ENCODE measurements at places on chromosomes 5 and 9.

GRCh38 chr5:94407023-94407422 is 211.4 kb downstream of the KIAA0825 start:
- DNase-seq = no peak

- no peak for DNase-seq
Measured at GRCh38 chr5:123134653-123135181, 45.7 kb downstream of the PRDM6 start.

DNA sequence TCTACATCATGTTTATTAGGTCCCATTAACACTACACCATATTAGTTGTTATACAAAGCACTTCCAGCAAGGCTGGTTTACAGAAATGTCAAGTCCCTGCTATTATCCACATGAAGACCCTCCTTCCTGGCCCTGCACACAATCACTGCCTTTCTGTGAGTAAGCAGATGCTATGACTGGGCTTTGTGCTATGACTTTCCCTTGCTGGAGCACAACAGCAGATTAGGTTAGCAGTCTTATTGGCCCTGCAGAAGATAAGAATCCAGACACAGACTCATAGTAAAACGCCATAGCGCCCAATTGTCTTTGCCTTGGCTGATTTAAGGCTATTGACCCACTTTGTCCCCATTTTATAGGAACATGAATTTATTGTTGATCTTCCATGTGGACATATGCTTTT is 228.9 kb upstream of the ACTBL2 start:
- no peak for DNase-seq

- no peak for DNase-seq
Measured at GRCh38 chr5:39523821-39524220, 99.0 kb upstream of the DAB2 start.

GRCh38 chr5:167871091-167871490 is 420.4 kb upstream of the WWC1 start:
- no peak for DNase-seq

- DNase-seq = no peak
Measured at GRCh38 chr5:10460252-10460906, 18.7 kb downstream of the ROPN1L start.

DNA sequence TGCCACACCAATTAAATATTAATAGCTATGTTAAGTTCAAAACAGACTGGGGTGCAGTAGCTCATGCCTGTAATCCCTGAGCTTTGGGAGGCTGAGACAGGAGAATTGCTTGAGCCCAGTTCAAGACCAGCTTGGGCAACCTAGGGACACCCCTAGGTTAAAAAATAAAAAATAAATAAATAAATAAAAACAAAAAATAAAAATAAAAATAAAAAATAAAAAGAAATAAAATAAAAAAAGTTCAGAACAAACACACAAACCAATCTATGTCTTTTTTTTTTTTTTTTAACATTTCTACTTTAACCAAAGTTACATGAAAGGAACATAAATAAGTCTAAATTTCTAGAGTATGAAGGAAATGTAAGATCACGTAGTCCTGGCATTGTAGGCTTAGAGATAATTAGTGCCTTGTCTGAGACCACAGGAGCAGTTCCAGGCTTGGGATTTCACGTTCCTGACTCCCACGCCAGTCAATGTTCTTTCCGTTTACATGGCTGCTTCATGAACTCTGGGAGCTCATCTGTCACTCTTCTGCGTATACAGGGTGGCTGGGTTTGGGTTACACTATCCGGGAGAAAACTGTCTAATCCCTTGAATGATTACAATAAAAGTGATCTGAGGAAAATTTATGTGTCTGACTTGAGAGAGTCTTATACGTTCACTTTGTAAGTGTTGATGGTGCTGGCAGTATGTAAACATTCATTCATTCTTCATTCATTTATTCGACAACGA is 85.2 kb downstream of the KIAA1958 start:
- DNase-seq = no peak

- no peak for DNase-seq
Measured at GRCh38 chr9:121943463-121943862, 149.6 kb downstream of the TTLL11 start.

DNA sequence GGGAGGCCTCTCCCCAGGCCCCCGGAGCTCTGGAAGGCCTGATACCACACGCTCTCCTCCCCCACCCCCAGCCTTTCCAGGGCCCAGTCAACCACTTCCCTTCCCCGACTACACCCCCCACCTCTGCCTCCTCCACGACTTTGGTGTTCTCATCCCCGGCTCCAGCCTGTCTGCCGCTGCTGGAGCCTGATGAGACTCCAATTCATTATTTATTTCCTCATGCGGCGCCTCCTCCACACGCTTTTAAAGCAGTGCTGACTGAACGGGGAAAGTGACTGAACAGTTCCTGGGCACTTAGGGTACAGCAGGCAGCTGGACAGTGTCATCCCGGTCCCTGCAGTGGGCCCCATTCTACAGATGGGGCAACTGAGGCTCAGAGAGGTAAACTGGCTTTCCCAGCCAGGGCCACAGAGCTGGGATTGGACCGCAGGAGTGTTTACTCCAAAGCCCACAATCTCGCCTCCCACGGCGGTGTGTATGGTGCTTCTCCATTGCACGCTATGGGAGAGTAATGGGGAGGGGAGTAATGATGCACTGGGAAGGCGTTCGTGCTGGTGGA is 15.9 kb upstream of the RPL26L1 start:
- no peak for DNase-seq

- DNase-seq = no peak
Measured at GRCh38 chr9:15867334-15867733, 314.5 kb downstream of the CCDC171 start.

DNA sequence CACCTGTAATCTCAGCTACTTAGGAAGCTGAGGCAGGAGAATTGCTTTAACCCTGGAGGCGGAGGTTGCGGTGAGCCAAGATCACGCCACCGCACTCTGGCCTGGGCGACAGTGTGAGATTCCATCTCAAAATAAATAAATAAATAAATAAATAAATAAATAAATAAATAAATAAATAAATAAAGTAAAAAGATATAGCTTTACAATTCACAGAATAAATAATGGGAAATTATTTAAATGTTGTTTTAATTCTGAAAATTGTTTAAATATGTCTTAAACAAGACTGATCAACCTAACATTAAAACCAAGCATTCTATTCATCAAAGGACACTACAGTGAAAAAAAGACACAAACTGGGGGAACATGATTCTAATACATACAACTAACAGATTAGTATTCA is 357.1 kb downstream of the CTNND2 start:
- DNase-seq = no peak

DNA sequence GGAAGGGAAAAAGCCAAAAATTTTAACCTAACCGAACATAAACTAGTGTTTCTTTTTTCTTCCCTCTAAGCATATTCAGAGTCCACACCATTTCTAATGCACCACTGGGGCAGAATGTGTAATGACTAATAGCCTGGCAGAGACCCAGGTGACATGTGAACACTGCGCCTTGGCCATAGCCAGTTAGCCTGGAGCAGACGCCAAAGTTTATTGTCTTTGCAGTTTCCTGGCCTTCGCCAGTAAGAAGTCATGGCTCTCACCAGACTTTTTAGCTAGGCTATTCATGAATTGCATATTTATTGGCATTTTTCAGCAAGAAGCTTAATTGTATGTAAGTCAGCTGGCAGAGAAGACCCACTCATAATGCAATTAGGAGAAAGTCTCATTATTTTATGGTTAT is 182.8 kb upstream of the SLC27A6 start:
- DNase-seq = no peak

DNA sequence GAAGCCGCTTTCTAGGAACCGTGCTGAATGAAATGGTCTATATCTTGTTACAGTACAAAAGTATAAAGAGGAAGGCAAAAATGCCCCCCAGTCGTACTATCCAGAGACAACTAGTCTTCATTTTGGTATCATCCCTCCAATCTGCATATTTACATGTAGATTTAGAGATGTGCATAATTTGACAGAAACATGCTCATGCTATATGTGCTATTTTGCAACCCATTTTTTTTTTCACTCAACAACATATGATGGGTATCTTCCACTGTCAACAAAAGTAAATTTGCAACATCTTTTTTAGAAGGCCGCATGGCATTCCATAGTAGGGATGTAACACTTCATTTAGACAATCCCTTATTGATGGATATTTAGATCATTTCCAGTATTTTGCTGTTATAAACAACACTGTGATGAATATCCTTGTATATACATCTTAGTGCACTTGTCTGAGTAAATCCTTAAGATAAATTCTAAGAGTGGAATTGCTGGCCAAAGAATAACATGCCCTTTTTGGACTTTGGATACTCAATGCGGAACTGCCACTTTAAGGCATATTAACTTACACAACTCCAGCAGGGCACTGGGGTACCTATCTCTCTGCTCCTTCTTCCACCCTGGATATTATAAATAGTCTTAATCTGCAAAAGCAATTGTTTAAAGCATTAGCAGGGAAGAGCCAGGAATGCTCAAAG is 71.1 kb upstream of the SH3PXD2B start:
- no peak for DNase-seq

GRCh38 chr5:91301106-91301846 is 81.8 kb downstream of the ARRDC3 start:
- no peak for DNase-seq

DNA sequence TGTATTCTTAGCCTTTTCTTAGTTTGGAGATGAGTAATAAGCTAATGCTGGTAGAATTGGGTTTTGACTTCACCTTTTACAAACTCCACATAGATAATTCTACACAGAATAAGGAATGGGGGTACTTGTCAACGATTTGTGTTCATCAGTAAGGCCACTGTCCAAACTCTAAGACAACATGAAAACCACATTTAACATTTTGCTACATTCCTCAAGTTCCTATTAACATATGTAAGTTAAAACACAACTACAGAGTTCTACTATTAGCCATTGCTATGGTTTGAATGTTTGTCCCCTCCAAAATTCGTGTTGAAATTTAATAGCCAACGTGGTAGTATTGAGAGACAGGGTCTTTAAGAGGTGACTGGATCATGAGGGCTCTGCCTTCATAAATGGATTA is 31.9 kb downstream of the MEIKIN start:
- DNase-seq = no peak

GRCh38 chr5:129284010-129284409 is 176.1 kb upstream of the ADAMTS19 start:
- no peak for DNase-seq

DNA sequence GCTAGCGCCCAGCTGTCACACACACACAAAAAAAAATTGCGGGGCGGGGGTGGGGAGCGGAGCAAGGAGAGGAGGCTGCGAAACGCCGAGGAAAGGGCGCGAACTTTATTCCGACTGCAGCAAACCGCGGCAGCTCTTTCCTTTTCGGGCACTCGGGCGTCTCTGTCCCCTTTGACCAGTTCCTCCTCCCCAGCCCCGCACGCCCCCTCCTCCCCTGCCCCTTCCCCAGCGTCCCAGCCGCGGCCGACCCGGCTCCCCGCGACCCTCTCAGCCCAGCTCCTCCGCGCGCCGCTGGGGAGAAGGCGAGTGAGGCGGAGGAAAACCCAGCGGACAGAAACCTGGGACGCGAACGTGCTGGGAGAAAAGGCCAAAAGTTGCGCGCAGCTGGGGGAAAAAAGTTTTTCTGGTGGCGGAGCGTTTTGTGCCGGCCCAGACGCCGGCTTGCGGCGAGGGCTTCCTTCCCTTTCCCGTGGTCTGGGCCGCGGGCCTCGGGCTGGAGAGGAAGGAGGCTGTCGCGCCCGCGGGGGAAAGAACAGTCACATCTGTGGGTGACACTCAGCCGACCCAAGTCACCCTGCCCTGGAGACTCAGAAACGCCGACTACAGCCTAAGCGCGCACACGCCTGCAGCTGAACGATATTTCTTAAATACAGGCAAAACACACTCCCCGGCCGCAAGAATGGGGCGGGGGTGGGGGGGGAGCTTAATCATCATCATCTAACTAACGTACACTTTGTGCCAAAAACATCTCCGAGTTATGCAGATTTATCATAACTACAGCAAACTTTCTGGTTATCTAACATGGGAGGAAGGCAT is 1.1 kb upstream of the BNC2 start:
- DNase-seq = no peak

- DNase-seq = no peak
Measured at GRCh38 chr5:60473654-60474053, 226.3 kb downstream of the DEPDC1B start.

DNA sequence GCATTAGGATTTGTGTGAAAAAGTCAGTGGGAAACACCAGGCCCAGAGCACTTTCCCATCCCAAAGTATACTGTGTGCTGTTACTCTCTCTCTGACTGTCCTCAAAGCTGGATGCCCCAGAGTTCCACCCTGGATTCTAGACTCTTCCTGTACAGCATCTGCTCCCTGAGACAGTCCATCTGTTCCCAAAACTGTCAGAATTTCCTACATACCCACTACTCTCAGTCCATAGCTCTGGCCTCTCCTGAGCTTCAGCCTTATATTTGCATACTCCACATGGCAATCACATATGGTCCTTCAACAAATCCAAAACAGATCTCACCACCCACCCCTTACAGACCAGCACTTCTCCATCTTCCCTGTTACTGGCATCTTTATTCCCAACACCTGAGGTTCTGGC is 9.5 kb downstream of the ELP1 start:
- DNase-seq = no peak

- DNase-seq = no peak
Measured at GRCh38 chr9:38713426-38713825, 6.5 kb downstream of the FAM240B start.

DNA sequence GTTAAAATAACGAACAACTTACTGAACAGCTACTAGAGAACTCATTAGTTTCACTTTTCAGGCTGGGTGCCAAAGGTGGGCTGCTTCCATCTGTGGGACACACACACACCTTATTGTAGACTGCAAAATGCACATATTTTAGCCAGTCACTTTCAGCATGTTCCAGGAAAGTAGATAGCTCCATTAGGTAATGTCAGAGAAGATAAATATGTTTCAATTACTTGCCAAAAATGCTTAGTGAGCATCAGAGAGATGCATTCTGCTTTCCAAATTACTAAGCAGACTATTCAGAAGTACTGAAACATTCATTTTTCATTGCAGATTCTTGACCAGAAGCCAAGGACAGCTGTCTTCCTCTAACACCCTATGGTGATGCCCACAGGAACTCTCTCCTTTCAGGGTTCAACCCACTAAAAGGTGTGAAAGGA is 56.2 kb upstream of the APC start:
- no peak for DNase-seq

DNA sequence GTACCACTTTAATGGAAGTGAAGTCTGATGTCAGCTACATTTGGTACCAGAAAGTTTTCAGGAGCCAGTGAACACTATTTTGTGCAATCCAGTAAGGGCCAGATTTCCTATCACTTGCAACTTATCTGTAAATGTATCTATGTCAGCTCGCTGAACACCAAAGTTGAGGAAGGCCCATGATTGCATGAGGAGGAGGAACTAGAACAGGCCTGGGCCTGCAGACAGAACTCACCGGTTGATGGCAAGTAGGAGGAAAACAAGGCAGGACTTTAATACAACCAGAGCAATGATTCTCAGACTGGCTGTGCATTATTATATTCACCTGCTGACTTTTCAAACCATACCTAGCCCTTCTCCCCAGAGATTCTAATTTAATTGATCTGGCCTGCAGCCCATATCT is 540.2 kb downstream of the CETN3 start:
- DNase-seq = no peak
